Kidney glomerular epithelial cell (primary cell): ENCODE measurements at places on chromosomes 11 and 22.
A peak's percentile ranks its signal among the peaks of the same experiment; 100 is the strongest.

- DNase-seq: no peak
Measured at GRCh38 chr11:14584035-14584363, 59.6 kb upstream of the PDE3B start.

GRCh38 chr22:27772081-27772983 lies 29.2 kb downstream of the MN1 start:
- DNase-seq: no peak

DNA sequence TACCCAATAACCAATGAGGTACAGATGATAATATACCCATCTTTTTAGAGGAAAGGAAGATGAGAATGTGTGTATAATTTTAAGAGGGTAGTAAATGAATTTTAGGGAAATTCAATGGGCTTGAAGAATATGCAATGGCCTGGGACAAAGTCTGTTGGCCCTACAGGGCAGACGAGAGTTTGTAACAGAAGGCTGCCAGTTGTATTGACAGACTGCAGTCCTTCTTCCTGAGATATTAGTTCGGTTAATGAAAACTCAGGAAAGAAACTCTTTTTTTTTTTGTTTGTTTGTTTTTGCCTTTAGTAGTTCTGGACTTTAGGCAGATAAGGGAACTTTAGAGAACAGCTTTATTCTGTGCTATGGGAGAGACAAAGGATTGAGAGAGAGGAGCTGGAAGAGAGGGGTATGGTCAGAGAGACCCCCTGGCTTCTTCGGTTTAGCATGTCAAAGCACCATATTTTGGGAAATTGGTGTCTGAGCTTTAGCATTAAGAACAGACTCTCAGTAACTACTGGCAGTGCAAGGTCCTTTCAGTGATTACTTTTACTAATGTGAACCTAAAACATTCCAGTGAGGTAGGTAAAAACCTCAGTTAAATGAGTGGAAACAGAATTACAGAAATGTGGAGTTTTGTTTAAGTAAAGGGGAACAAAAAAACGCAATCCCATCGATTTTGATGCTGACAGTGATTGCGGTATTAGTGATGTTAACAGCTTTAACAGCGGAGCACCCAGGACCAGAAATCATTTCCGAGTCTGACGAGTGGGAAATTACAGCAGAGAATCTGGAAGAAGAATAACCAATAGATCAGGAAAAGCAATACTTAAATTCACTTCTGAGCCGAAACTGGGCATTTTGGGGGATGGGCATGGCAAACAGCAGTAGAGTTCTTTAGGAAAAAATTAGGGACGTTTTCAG lies 644 bp upstream of the NAALAD2 start:
- DNase-seq: no peak

DNA sequence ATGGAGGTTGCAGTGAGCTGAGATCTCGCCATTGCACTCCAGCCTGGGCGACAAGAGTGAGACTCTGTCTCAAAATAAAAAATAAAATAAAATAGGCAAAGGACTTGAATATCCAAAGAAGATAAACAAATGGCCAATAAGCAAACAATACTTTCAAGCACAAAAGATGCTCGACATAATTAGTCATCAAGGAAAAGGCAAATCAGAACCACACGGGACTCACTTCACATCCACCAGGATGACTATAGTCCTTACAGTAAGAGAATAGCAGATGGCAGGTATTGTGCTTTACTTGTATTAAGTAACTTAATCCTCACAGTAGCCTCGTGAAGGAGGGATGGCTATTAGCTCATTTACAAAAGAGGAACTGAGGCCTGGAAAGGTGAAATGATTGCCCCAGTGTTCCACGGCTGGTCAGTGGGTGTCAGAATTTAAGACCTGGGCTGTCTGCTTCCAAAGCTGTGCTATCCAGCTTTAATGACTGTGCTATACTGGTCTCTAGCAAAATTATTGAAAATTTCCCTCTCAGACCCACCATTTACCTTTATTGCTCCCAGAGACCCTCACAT lies 40.2 kb upstream of the RBFOX2 start:
- DNase-seq: no peak

DNA sequence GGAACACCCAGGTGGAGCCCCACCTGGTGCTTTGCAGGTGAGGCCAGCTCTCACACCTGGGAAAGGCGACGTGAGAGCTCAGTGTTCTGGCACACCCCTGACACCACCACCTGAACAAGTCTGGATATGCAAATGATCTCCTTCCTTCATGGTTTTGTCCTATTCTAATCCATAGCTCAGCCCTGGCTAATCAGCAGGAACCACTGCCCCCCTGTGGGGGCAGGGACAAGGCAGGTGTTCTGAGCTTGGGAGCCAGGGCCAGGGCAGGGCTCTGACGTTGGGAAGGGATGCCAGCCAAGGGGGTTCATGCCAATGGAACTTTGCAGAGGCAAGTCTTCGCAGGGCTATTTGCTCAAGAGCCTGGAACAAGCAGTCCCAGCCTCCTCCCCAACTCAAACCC lies 144.2 kb downstream of the TRIM29 start:
- no peak for DNase-seq

GRCh38 chr22:27695925-27696324 lies 105.6 kb downstream of the MN1 start:
- no peak for DNase-seq

DNA sequence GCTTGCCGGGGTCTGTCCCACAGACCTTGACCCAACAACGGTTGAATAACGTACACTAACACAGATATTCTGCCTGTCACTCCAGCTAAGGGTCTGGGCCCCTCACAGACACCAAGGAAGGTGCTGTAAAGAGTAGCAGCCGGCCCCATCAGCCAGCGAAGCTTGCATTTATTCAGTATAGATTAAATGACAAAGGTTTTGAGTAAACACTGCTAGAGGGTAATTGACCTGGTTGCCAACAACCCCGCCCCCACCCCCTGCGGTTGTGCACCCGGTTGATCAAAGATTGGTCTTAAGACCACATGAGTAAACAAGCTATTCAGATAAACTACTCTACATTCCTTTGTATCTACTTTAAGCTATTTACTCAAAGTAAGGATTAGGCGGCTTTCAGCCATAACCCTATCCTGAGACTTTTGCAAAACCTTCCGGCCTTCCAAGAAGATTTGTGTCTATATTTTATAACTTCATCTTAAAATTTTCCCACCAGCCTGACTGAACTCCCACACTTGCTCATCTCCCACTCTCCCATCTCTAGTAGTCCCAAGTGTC lies 4.8 kb upstream of the CKAP5 start:
- DNase-seq: no peak

GRCh38 chr22:43923631-43924464 lies at the start of gene PNPLA3:
TSS of gene PNPLA3 (plus strand) at chr22:43923805. CDS start at chr22:43923912, 107 bp downstream.
- DNase-seq: peak; percentile 56

DNA sequence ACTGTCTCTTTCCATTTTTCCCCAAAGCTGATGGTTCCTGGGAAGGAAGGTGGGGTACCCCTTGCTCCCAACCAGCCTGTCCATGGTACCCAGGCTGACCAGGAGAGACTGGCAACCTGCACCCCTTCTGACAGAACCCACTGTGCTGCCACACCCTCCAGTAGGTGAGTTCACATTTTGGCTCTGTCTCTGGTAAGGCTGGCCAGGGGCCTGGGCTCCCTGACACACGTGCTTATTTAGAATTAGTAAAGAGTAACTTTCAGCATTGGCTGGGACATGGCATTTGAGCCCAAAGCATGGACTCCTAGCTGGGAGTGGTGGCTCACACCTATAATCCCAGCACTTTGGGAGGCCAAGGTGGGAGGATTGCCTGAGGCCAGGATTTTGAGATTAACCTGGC lies 35.1 kb downstream of the ARHGAP1 start:
- DNase-seq: no peak

DNA sequence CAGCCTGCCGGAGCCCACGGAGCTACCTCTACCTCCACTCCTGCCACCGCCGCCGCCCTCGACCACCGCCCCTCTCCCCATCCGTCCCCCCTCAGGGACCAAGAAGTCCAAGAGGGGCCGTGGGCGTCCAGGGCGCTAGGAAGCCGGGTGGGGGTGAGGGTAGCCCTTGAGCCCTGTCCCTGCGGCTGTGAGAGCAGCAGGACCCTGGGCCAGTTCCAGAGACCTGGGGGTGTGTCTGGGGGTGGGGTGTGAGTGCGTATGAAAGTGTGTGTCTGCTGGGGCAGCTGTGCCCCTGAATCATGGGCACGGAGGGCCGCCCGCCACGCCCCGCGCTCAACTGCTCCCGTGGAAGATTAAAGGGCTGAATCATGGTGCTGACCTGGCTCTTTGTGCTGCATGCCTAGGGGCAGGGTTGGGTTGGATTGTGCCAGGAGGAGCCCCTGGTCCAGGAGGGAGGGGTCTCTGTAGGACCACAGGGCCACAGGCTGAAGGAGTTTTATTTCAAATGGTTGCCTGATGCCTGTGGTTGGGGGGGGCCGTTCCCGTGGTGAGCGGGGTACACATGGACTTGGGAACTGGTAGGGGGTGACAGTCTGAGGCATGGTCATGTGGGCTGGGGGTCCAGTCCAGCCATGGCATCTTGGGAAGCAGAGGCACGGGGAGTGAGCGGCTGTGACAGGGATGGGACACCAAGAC lies 2.3 kb downstream of the PTPRCAP start:
- DNase-seq: no peak

DNA sequence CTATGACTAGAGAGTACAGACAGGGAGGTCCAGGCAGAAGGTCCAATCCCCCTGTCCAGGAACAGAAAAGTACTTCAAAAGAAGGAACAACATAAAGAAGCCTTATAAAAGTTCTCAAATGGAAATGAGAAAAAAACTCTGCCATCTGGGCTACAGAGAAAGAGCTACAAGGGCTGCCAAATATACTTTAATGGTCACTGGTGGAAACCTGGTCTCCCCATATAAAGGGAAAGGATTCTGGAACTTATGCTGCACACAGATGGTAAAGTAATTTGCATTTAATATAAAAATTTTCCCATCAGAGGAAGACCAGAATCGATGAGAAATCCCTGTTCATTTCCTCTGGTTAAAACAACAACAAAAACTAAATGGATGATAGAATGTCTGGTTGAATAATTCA lies 119.4 kb upstream of the MTMR2 start:
- no peak for DNase-seq

GRCh38 chr11:133927690-133928627 lies 28.8 kb downstream of the IGSF9B start:
- peak; percentile 38 for DNase-seq

DNA sequence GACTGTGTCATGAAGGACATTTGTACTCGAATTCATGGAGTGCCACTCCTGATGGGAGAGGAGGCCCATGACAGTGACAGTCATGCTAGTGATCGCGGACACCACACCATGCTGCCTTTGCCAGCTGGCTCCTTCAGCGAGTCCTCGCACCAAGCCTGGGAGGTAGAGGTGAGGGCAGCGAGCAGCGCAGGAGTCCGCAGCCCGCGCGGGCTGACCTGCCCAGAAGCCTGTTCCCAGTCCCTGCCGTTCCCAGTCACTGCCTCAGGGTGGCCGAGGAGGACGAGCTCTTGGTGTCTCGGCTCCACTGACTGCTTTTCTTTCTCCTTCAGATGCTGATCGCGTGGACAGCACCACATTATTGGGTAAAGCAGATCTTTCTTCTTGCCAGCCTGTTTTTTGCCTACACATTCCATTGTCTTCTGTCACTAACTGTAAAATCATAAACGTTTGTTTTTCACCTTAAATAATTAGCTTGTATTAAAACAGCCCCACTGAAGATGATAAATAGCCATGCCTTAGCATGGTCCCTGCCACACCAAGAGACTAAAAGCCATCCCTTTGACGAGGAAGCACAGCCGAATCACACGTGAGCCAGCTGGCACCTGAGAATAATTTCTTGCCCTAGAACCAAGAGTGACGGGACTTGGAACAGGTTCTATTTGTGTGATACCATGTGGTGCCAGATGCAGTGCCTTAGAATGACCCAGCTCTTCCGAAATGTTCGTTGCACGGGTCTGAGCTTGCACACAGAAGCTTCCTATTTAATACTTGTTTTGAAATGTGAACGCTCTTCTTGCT lies 25.5 kb downstream of the FAM118A start:
- DNase-seq: no peak

GRCh38 chr22:28574159-28574788 lies 105.4 kb downstream of the TTC28 start:
- no peak for DNase-seq

GRCh38 chr22:19473578-19473977 lies 5.4 kb downstream of the UFD1 start:
- DNase-seq: no peak

- DNase-seq: no peak
Measured at GRCh38 chr22:39446239-39446721, 10.5 kb upstream of the MGAT3 start.

DNA sequence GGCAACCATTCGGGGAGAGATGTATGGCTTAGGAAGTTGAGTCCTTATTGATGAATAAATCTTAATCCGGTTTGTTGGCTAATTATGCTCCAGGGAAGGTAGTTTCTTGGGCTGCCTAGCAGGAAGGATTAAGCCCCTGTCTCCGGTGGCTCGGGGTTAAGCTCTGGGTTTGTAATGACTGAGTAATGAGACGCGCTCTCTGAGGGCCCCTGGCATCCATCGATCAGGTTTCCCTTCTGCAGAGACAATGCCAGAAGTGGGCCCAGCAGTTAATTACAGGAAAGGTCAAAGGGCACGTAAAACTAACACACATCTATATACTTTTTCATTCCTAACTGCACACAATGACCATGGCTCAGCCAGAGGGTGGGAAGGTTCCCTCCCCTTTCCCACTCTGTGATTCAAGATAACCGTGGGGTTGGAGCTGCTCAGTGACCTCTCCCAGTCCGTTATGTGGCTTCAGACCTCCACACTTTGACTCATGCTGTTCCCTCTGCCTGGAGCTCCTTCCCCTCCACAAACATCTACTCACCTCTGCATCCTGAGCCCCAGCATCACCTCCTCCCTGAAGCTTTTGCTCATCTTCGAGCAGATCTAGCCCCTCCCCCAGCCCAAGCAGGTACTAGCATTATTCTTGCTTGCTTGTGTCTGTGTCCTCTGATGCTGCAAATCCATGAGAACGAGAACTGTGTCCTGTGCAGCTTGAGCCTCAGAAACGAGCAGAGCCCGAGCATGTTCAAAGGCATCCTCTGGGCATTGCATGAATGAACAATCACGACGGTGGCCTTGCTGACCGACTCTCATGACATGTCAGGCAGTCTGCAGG lies 16.6 kb downstream of the SCUBE1 start:
- no peak for DNase-seq

DNA sequence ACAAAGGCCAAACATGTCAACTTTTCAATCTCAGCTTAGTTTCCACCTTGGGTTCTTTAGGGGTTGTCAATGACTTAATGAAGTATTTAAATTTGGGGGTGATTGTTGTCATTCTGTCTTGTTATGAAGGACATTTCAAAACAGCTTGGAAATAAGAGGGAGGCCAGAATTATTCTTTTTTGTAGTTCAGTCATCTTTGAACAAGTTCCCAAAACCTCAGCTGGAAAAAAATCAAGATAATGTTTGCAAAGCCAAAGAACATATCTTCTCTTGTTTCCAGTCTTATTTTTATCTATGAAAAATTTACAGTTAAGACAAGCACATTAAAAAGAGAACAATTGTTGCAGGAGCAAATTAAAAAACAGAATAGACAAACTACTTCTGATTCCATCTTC lies 612.8 kb downstream of the INSC start:
- no peak for DNase-seq

- DNase-seq: no peak
Measured at GRCh38 chr11:60791153-60791933, 6.2 kb downstream of the MS4A10 start.

GRCh38 chr11:116930177-116930576 lies 92.8 kb upstream of the APOA1 start:
- DNase-seq: no peak
